ENCODE measurements at places on chromosomes 13 and 19. TPM values are rescaled to one million over a fixed set of nuclear protein-coding genes. Genes with fewer than 3 reads are reported as not detected.

The CSNK1G2 gene
- total RNA-seq = 96.8 TPM

DNA sequence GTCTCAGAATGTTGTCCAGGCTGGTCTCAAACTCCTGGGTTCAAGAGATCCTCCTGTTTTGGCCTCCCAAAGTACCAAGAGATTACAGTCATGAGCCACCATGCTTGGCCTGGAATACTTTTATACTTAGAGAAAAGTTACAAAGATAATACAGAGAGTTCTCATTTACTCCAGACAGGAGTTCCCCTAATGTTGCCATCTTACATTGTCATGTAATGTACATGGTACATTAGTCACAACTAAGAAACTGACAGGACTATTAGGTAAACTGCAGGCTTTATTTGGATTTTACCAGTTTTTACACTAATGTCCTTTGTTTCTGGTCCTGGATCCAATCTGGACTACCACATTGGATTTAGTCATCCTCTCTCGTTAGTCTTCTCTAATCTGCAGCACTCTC, 2.3 kb upstream of the C19orf84 start:
- no peak for DNase-seq

The RFPL4AL1 gene
- total RNA-seq = not detected

The LHFPL6 gene
- 1.2 TPM for total RNA-seq

DNA sequence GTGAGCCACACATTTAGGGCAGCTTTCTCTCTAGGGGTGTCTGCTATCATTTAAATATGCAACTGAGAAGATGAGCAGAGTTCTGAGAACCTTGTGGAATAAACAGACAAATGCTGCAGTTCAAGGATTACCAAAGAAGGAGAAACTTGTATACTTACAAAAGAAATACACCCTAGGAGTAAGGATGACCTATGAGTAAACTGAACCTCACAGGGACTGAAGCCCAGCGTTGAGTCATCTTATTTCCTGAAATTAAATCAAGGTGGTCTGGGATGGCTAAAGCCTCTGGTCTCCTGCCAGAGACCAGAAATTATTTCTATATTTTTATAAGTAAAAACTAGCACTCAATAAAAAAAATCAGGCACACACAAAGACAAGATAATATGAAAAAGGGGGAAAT, 40.1 kb downstream of the FAM216B start:
- no peak for DNase-seq

The RNF225 gene
- not detected for total RNA-seq

The TUBA3C gene
- total RNA-seq = not detected

DNA sequence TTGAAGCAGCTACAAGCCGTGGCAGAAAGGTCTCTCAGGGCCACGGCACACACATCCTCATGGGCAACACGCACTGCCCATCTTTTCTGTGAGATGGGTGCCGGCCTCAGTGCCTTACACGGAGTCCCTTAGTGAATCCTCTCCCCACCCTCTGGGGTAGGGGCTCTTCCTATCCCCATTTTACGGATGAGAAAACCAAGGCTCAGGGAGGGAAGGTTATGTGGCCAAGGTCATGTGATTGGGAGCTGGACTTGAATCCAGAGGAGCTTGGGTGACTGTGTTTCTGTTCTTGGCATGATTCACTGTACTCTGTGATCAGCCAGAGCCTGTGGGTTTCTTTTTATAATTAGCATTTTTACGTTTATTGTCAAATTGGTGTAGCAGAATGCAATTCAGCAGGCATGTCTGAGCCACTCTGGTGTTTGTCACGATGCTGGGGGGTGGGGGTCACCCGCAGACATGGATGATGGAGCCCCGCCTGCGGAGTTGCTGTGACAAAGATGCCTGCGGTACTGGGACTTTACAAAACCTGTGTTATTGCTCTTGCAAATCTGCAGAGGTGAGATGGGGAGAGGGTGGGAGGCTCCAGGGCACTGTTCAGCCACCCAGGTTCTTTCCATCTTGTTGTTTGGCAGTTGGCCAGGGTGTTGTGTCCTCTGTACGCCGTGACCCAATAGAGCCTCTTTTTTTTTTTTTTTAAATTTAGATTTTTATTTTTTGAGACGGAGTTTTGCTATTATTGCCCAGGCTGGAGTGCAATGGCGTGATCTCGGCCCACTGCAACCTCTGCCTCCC, 4.5 kb downstream of the SCN1B start:
- no peak for DNase-seq

- DNase-seq = no peak
These were observed 107.2 kb downstream of the UQCRFS1 start for GRCh38 chr19:29105629-29106292.

The C5AR2 gene
- total RNA-seq = not detected

DNA sequence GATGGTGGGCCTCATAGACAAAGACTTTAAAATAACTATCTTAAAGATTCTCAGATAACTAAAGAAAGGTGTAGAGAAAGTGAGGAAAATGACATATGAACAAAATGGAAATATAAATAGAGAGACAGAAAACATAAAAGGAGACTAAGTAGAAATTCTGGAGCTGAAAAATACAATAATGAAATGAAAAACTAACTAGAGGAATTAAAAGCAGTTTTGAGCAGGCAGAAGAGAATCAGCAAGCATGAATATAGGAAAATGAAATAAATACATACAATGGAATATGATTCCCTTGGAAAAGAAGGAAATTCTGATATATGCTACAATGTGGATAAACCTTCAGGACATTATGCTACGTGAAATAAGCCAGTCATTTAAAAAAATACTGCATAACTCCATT, 3.9 kb downstream of the EEF1AKMT1 start:
- DNase-seq = no peak

DNA sequence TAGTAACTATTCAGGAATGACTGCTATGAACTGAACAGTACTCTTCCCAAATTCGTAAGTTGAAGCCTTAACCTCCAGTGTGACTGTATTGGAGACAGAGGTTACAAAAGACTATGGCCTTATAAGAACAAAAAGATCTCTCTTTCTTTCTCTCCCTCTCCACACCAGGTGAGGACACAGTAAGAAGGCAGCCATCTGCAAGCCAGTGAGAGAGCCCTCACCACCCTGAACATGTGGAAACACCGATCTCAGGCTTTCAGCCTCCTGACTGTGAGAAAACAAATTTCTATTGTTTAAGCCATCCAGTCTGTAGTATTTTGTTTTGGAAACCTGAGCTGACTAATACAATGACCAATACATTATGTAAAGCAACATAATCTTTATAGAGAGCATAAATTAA, 888.9 kb downstream of the SLITRK1 start:
- no peak for DNase-seq

The OR4F17 gene
- total RNA-seq = not detected

All from progenitor cell of endocrine pancreas (in vitro differentiated cells).